Activated T-helper 1 cell treated with anti-CD3 and anti-CD28 coated beads, Interleukin-2, amount 50 U/mL, for 16 hours (primary cell): ENCODE measurements at places on chromosomes 6 and 20.

- no peak for DNase-seq
Observed at GRCh38 chr6:74734901-74735300, 471.0 kb downstream of the COL12A1 start.

DNA sequence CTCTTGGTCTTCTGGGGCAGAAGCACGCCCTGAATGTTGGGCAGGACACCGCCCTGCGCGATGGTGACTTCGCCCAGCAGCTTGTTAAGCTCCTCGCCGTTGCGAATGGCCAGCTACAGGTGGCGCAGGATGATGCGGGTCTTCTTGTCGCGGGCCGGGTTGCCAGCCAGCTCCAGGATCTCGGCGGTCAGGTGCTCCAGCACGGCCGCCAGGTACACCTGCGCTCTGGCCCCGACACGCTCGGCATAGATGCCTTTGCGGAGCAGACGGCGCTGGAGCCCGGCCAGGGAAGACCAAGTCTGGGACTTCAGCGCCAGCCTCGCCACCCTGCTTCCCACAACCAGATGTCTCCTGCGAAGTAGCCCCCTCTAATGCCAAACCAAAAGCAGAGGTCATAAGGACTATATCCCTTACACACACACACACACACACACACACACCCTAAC, 8.0 kb upstream of the SLC17A3 start:
- peak; percentile 13 for DNase-seq

DNA sequence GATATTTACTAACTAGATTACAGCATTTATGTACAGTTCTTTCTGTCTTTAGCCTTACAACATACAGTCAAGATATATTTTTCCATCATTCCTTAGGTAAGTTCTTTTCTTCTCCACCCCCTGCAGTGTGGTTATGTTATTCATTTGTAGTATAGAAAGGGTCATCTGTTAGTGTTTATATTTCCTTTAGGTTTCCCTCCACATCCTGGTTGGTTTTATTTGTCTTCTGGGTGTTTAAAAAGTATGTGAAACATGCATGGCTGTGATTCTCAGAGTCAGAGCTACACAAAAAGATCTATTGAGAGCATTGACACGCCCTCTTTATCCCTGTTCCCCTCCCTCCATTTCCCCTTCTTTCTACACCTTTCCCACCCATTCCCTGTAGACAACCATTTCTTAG, 20.1 kb downstream of the DHX35 start:
- no peak for DNase-seq

DNA sequence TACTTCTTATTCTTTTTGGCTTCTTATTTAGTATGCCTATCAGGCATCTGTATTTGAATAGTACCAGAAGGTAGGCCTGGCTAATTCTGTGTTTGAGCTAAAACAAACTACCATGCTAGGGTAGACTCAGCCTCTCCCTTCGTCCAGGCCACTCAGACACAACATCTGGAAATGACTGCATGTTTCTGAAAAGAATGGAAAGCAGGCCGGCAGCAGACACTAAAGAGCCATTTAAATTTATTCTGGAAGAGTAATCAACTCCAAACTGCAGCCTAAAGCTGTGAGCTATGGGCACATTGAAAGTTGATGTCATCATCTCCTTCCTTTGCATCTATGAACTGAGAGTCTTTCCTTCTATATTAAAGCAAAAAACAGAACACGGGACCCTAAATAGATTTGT, 70.9 kb upstream of the SAMD5 start:
- DNase-seq: no peak

DNA sequence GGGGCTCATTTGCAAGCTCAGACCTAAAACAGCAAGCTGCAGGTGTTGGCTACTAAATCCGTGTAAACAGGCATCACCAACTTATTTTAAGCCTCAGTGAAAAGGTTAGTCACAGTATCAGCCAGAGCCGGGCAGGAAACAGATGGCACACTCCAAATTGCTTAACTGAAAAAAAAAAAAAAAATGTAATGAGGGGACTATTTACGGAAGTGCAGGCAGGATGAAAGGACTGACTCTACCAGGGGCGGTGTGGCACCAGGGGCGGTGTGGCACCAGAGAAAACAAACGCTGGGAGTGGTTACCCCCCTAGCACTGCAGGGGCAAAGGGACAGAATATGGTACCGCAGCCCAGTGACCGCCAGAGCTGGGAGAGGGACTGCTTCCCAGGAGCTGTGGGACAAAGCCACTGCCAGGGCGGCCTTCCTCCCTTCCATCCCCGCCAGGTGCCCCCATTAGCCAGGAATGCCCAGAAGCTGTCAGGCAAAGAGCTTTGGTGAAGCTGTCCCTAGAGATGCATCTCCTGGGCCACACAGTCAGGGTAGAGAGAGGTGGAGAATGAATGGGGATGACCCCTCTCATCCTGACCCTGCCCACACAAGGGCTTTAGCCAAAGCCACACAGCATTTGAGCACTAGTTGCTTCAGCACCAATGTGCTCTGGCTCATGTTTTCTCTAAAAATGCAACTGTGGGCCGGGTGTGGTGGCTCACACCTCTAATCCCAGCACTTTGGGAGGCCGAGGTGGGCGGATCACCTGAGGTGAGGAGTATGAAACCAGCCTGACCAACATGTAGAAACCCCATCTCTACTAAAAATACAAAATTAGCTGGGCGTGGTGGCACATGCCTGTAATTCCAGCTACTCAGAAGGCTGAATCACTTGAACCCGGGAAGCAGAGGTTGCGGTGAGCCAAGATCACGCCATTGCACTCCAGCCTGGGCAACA, 39.6 kb upstream of the GFOD1 start:
- no peak for DNase-seq

GRCh38 chr20:35091816-35092523, 637 bp downstream of the TRPC4AP start:
- no peak for DNase-seq

GRCh38 chr20:25544311-25544710, 41.0 kb downstream of the NINL start:
- no peak for DNase-seq

GRCh38 chr20:10093087-10093591, 58.4 kb downstream of the ANKEF1 start:
- no peak for DNase-seq

GRCh38 chr6:22437665-22438064, 131.7 kb upstream of the HDGFL1 start:
- DNase-seq: no peak

GRCh38 chr20:1804554-1804956, 90.7 kb upstream of the SIRPA start:
- DNase-seq: no peak

DNA sequence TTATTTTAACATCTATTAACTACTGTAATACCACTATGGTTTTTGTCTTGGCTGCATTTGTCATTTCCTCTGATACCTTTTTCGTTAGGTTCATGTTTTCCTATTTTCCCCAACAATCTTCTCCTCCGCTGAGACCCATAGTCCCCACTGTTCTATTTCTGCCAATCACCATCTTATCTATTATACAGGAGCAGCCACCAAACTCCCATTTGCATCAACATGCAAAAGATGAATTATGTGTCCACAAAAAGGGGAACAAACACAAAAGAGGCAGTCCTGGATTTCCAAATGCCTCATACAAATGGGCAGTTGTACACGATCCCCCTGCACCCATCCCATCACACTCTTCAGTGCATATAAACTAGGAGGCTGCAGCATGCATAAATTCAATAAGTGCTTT, 121.7 kb upstream of the MYLIP start:
- DNase-seq: no peak

DNA sequence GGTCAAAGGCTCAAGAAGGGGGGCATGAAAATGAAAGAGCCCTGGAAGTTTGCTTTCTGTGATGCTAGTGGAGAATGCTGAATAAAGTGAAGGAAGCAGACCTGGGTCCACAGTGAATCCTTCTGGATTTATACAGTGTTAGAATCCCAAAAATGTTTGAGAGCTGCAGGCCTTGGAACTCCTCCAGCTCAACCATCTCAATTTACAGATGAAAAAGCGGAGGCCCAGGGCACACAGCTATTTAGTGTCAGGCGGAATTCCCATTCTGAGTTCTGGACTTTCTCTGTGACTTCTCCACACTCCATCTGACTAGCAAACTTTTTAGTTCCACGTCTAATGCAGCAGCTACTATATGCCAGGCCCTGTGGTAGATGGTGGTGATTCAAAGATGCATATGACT, 1.5 kb upstream of the PRSS35 start:
- DNase-seq: no peak

- no peak for DNase-seq
Observed at GRCh38 chr6:6512711-6513110, 75.8 kb upstream of the LY86 start.

DNA sequence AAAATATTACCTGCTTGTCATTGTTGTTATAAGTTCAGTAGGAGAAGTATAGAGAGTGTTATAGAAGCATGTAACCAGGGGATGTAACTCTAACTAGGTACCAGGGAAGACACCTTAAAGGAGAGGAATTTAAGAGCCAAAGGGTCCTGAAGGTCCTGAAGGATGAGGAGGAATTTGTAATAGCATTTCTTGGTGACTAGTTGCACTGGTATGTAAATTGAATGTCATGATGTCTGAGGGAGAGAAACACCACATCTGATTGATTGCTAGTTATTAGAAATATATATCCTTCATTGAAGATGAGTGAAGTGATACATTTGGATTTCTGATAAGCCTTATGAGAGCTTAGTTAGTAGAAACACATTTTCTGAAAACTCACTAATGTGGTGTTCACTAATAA, 643.8 kb downstream of the RFPL4B start:
- no peak for DNase-seq

- DNase-seq: no peak
Observed at GRCh38 chr6:151286214-151286613, 46.4 kb downstream of the AKAP12 start.

DNA sequence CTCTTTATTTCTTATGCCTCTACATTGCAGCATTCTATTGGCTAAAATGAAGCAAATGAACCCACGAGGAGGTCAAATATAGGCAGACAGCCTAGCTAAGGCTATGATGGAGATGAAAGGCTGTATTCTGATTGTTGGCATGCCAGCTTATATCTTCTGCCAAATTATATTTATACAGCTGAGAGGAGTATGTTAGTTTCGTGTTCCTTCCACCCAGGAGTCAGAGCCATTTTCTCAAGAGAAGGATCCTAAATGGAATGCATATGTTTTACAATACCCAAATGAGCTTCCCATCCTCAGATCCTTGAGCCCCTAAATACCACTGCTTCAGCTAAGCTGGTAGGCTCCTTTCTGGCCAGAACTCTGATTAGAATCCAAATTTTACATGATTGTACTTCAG, 178.4 kb upstream of the HDDC2 start:
- DNase-seq: no peak

DNA sequence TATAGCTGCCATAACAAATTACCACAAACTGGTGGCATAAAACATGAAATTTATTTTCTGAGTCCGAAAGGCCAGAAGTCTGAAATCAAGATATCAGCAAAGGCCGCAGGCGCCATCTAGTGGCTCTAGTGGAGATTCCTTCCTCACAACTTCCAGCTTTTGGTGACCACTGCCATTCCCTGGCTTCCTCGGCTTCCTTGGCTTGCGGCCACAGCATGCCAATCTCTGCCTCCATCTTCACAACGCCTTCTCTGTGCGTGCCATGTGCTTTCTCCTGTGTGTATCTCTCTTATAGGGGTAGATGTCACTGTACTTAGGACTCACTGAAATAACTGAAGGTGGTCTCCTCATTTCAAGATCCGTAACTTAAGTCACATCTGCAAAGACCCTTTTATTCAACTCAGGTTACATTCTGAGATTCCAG, 5.4 kb upstream of the PLAGL1 start:
- peak; percentile 24 for DNase-seq

GRCh38 chr6:63236398-63236817, 25.1 kb downstream of the FKBP1C start:
- no peak for DNase-seq

DNA sequence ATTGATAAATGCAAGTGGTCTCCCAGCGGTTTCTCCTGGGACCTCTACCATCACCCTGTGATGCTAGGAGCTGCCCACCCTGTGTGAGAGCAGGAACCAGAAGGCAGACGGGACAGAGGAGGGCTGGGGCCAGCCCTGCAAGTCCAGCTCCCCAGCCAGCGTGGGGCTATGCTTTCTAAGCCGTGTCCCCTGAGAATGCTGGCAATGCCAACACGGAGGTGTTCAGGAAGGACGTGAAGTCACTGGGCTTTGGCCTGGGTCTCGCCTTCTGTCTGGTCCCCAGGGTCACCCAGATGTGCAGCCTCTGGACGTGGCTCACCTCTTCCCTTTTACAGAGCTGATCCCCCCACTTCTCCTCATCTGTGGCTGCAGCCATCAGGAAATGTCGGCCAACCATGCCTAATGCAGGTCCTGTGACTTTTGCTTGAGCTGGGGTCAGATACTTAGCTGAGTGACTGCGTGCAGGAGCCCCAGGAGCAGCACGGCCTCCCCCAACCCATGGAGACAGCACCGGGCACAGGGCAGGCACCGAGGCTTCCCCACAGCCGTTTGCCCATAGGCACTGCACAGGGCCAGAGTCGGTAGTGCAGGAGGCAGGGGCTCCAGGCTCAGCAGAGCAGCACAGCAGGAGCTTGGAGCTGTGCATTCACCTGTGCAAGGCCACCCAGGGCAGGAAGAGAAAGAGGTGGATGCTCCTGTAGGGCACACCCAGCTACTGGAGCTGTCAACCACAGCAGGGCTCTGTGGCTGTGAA, 66.2 kb downstream of the GNAS-AS1 start:
- DNase-seq: no peak

DNA sequence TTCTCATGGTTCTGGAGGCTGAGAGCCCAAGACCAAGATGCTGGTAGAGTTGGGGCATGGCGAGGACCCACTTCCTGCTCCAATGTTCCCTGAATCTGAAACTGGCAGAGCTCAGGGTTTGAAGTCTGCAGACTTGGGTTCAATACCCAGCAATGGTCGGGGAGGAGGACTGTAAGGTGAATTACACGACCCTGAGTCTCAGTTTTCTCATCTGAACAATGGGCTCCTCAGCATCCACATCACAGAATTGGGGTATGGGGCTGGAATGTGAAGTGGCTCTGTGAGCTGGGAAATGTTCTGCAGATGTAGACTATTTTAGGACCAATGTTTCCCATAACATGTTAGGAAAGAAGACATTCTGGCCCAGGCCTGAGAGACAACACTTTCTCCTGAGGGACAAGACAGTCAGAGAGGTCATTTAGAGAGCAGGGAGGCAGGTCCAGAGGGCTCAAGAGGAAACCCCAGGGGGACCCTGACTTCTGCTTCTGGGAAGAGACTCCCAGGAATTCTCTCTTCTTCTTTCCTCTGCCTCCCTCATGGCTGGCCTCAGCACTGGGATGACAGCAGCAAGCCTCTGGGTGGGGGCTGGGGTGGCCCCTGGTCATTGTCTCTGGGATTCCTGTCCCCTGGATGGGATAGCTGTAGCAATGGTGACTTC, 141.3 kb upstream of the PMEPA1 start:
- DNase-seq: no peak

- DNase-seq: no peak
Observed at GRCh38 chr20:8433291-8433690, 301.2 kb downstream of the PLCB1 start.

DNA sequence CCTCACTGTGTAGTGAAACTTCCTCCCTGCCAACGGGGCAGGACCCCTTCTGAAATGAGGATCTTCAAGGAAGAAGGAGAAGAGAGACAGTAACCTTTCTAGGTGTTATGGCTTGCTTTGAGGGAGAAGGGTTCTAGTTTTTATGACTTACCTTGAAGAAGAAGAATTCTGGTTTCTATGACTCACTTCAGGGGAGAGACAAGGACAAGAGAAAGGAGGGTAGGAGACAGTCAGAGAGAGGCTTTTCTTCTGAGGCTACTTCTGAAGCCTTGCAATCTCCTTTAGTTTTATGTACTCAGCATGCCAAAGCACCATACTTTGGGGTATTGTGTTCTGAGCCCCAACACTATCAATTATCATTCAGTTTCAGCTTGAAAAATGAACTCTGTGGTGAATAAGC, 25.8 kb upstream of the IBTK start:
- DNase-seq: no peak
